ENCODE measurements at places on chromosomes 7 and 10. TPM values are rescaled to one million over a fixed set of nuclear protein-coding genes. Genes with fewer than 3 reads are reported as not detected.
A peak's percentile ranks its signal among the peaks of the same experiment; 100 is the strongest.

DNA sequence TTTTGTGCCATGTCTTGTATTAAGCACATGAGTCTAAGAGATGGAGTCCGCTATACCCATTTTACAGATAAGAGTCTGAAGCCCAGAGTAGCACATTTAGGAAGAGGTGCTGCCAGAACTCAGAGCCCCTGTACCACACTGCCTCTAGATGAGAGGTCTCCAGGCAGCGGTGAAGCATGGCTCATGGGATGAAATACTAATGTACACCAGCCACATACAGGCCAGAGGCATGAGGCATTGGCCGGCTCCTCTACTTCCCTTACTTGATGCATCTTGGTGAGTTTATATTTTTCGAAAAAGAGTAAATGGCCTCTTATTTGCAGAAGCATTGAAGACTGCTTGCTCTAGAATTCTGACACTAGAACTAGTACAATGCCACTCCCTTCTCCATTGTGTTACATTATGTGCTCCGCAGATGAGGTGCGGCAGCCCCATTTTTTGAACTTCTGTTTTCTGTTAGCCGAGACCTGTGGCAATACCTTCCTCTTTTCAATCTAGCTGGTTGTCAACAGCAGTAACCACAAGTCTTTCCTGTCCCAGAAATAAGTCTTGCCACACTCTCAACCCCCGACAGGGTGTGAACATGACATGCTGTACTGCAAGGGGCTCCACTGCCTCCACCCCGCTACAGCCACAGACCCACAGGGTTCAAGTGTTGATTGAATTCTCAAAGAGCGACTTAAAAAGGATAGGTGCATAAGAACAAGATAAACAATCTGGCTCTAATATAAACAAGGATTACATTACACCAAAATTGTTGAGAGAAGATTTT lies 145.3 kb downstream of the CELF2 start:
- peak; percentile 74 for DNase-seq

DNA sequence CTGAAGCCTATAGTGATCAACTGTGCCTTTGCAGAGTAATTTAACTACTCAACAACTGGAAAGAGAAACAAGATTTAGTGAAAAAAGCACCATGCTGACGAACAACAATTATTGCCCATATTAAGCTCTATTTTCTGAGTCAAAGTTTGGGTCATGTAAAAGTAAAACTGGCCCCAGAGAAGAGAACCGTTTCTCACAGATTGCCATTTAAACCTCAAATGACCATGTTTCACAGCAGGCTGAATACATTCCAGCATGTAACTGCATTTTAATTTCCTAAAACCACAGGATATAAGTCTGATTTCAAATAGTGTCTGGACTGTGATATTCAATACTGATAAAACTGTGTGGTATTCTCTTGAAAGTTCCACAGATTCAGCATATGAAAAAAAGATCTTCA lies 140.7 kb downstream of the ATE1 start:
- DNase-seq, result no peak

DNA sequence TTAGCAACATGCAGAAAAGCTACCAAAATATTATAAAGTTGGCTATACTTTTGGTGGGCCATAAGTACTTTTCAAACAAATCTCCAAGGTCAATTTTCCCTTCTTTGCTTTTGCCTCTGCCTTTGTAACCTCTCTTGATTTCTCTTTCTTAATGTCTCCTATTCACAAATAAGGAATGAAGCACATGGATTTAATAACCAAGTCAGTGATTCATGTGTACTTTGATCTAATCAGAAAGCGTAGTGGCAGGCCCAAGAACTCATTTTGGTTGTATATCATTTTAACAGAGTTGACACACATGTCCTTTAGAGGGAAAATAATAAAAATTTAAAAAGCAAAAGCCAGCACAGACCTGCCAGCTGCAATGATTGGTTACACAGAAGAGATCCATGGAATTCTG lies 93.7 kb downstream of the FZD1 start:
- DNase-seq, result no peak

DNA sequence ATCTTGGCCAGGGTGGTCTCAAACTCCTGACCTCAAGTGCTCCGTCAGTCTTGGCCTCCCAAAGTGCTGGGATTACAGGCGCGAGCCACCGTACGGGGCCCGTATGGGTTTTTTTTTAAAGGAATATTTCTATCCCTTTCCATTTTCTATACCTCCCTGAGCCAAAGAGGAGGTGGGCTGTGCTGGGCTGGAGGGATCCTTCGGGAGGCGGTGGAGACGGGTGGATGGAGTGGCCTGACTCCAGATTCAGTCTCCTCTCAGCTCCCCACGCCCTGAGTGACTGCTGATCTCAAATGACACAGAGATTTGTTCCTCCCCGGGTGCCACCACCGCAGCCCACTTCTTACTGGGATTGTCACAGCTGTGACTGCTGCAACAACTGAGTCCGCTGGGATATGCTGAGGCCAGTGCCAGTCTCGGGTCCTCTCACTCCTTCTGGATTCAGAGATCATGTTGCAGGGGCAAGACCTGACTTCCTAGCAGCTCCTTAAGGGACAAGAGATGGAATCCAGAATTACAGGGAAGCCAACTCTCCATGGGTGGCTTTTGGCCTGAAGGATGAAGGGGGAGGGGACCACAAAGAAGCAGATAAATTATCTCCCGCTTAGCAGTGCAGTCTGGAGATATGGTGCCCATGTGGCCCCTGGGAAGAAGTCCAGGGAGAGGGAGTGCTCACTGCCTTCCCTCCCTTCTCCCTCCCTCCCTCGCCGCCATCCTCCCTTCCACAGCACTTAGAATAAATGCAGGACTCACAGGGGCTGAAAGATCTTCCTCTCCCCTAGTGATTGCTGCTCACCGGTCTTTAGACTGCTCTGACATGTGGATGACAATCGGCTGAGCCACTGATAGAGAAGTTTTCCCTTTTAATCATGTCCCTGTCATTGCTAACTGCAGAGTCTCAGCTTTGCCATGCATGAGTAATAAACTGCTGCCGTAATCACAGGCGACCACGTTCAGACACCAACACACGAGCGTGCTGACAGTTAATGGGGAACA lies 14.3 kb downstream of the GALNT17 start:
- DNase-seq, result peak; percentile 48

Gene TMEM236
- 2.4 TPM for total RNA-seq

GRCh38 chr7:108417926-108418325 lies 38.3 kb downstream of the NRCAM start:
- no peak for DNase-seq

Gene FOXI2
- total RNA-seq, result not detected

DNA sequence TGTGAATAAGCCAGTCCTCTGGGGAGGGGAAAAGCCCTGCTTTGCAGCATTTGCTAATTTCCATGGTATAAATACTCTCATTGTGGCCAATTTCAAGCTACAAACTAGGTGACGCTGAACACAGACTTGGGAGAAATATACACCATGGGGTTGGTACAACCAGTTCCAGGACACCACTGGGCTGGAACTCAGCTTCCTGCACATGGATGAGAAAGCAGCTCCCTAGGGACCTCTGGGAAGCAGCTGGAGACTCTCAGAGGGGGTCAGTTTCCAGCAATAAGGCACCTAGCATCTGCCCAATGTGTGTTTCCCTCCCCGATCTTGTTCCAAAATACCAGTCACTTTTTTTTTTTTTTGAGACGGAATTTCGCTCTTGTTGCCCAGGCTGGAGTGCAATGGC lies 56.8 kb upstream of the WDR11 start:
- DNase-seq, result no peak

GRCh38 chr10:119190353-119190752 lies 11.7 kb upstream of the PRDX3 start:
- no peak for DNase-seq

GRCh38 chr10:72243822-72244437 lies 27.9 kb upstream of the ASCC1 start:
- no peak for DNase-seq

DNA sequence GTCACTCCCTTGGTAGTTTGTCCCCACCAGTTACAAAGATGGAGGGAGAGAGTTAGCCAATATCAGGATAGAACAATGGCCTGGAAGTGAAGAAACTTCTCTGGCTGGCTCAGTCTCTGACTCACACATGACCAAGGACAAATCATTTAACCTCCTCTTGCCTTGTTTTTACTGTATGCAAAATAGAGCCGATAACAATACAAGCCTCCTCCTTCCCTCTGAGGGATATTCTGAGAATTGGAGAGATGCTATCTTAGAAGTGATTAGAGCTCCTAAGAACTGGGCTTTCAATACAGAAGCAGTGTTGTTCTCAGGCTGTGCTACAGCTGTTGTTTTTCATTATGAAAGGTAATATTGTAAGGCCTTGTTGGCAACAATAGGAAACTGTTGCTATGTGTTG lies 87.7 kb upstream of the EGR2 start:
- DNase-seq, result no peak

Gene ABCB1
- total RNA-seq, result 7.0 TPM

- DNase-seq, result no peak
Measured at GRCh38 chr10:106830006-106830405, 334.5 kb downstream of the SORCS1 start.

Gene TUBAL3
- total RNA-seq, result not detected

DNA sequence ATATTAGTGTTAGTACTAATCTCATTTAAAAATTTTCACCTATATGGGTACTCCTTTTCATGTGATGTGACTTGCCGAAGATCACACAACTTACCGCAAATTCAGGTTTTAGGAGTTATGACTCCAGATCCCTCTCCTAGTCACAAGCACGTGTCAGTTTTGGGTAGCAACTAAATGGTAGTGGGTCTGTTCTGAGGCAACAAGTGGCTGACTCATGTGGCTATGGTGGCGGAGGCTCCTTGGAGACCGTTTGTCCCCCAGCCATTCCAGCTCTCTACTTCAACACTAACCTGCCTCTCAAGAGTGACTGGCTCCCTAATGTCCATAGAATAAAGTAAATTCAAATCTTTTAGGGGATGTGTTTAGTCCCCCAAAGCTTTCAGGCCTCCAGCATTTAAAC lies 39.5 kb downstream of the MRC1 start:
- no peak for DNase-seq

GRCh38 chr7:100013328-100013676 lies 2.1 kb upstream of the ZKSCAN1 start:
- DNase-seq, result no peak

- DNase-seq, result no peak
Measured at GRCh38 chr7:12397671-12398070, 6.0 kb downstream of the VWDE start.

Gene LARP4B
- 122 TPM for total RNA-seq

DNA sequence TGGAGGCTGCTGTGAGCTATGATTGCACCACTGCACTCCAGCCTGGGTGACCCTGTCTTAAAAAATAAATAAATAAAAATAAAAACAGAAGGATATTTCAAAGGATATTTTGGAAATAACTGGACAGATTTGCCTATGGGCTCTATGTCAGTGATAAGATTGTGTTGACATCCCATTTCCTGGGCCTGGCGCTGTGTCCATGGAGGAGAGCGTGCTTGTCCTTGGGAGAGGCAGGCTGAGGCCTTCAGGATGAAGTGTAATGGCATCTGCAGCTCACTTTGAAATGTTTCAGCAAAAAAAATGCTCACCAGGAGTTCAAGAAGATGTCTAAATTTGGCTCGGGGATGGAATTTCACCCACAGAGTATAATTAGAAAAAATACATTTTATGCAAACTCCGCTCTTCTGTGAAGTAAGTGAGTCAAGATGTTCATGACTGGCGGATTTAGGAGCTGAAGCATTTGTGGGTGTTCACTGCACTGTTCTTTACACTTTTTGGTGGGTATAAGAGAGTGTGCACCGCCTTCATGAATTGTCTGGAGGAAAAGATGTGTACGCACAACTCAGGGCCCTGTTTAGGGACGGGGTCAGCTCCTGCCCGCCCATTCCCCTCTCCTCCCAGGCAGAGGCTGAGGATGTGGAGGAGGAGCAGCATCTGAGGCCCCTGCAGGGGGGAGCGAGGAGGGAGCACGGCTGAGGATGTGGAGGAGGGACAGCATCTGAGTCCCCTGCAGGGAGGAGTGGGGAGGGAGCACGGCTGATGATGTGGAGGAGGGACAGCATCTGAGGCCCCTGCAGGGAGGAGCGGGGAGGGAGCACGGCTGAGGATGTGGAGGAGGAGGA lies 18.5 kb upstream of the FOXL3 start:
- no peak for DNase-seq

Gene NRCAM
- total RNA-seq, result 10.6 TPM

Gene CNNM1
- total RNA-seq, result 0.79 TPM

DNA sequence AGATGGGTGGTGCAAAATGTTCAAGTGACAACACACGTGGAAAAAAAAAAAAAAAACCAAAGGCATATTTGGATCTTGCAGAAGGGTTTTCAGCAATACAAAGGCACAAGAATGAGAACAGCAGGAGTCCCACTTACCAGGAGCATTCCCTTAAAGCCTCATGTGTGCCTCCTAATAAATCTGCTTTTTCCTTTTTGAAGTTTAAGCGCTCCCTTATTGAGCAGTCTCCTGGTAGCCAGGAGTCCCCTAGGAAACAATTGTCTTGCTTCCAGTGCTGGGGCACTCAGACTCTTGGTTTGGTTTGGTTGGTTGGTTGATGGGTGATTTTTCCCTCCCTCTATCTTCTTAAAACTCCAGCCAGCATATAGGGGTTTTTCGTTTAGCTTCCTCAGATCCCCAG lies 321.8 kb upstream of the NFE2L3 start:
- DNase-seq, result no peak

Gene NAPEPLD
- 15.9 TPM for total RNA-seq

Gene UNC5B
- 14.4 TPM for total RNA-seq

GRCh38 chr7:48292949-48293348 lies 121.7 kb downstream of the ABCA13 start:
- DNase-seq, result no peak

Gene TMEM270
- not detected for total RNA-seq

Gene LDB1
- 40.3 TPM for total RNA-seq

Gene KIF11
- 3.0 TPM for total RNA-seq

Gene GDF2
- not detected for total RNA-seq

GRCh38 chr7:153087498-153087897 lies 327.9 kb downstream of the ACTR3B start:
- no peak for DNase-seq

DNA sequence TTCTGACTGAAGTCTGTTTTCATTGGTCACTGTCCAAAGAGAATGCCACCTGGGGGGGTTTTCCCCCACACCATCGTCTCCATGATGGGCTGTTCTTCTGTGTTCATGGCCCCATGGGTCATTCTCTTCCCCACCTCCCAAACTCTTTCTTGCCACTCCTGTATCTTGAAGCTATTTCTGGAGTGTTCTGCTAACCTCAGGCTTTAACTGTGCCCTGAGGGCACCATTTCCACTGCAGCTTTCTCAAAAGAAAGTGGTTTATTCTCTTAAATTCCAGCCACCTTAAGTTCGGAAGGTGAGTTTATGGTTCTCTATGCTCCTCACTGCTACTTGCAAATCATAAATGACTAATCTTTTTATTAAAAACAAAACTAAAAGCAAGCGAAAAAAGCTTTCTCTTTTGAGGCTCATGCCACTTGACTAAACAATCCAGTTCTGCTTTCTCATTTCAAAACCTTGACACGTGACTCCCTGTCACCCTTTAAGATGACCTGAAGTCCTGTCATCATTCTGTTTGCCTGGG lies 7.4 kb upstream of the APBB1IP start:
- DNase-seq, result no peak

Gene SLC35G1
- total RNA-seq, result 5.7 TPM

Gene BMPER
- total RNA-seq, result 7.4 TPM

DNA sequence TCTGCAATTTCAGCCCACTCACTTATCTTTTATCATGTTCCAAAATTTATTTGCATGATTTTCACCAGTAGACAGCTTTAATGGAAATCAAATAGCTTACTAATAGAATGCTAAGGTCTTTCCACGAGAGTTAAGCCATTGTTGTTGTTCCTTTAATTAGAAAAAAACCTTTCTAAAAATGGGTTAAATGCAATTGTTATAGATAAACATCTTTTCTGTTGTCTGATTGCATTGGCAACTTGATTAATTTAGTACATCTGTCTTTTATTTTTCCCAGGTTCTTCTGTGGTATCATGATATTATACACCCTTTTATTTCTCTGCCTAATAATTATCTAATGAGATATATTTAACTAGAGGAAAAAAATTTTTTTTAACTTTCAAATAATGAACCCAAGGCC lies 487.6 kb upstream of the MBL2 start:
- no peak for DNase-seq

Measured in left lung (tissue), 14 donors.